AG09319 (cell line): ENCODE measurements at places on chromosomes 1 and 21.
A peak's percentile ranks its signal among the peaks of the same experiment; 100 is the strongest.

DNA sequence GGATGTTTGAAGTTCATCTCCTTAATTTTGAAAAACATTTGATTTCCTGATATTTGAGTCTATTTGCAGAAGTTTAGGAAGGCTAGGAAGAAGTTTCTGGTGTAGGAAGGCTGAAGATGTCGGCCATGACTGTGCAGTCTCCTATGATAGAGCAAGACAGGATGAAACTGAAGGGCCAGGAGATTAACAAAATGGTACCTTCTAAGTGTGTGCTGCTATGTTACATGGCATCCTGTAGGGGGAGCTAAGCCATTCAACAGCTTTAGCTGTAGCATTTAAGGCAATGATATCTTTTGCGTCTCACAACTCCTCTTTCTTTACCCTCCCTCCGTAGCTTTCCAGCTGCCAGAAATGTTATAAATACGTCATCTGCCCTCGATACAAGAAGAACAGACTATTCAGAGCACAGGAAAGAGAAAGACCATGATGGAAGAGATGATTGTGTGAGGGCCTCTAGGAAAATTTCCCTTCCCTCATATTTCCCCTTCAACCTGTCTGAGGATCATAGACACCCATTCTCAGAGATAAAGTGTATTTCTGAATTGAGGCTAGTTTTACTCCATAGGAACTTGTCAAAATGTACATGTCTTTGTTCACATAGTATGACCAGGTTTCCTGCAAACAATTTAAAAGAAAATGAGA lies 61.1 kb downstream of the XCL1 start:
- no peak for DNase-seq

- no peak for DNase-seq
These were observed 87.5 kb downstream of the WLS start for GRCh38 chr1:68144856-68145255.

- DNase-seq: no peak
These were observed 18.4 kb upstream of the COP1 start for GRCh38 chr1:176225479-176225875.

DNA sequence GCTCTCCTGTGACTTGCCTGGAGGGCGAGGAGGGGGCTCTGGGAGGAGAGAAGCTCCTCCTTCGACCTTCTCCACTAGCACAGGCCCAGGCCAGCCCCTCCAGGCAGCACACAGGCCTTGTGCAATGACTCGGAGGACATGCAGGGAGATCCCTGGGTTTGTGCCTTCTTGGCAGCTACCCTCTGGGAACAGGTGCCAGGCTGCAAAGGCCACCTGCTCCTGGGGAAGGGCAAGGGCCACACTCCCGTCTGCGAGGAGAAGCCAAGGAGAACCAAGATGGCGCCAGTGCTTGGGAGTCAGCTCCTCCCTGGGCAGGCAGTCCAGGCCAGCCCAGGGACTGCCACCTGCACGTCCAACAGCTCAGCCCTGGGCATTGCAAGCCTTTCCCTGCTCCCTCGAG lies 15.3 kb downstream of the CASZ1 start:
- DNase-seq: no peak

DNA sequence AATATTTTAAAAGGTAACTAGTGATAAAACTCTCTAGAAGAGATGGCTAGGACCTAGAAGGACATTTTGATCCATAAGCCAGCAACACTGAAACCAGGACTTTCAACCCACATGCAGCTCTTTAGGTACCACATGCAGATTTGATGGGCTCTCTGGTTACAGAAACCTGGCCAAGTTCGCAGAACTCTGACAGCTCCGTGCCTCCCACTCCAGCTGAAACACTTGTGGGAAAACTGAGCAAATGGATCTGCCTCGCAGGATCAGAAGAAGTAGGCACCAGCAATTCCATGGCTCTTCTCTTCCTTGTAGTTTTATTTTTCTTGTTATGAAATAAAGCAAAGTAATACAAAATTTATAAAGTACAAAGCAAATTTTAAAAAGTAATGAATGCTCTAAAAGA lies 58.5 kb downstream of the ST6GALNAC5 start:
- DNase-seq: no peak

- no peak for DNase-seq
These were observed 22.7 kb upstream of the FHAD1 start for GRCh38 chr1:15224259-15224869.

DNA sequence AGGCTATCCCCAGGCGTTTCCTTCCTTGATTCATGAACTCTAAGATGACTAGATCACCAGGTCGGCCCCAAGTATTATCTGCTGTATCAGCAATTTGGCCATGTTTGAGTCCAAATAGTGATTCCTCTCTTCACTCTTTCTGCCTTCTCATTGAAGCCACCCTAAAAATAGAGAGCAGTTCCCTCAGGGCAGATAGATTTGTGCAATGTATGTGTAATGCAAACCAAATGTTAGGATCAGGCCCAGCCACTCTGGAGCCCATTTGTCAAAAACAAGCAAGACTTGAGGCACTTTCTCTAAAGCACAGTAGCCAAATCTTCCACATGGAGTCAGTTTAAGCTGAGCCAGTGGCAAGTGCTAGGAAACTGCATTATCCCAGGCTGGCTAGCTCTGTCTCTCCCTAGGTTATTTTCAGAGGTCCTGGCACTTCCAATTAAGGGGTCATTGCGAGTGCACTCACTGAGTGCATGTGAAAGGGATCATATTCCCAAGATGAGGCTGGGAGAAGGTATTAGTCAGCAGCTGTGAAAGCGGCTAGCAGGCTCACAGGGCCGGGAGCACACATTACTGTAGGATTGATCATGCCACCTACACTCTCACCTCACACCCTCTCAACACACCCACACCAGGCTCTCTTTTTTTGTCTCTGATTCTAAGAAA lies 97.9 kb upstream of the RAB3GAP2 start:
- DNase-seq: peak; percentile 91

GRCh38 chr1:203197625-203198024 lies 11.1 kb upstream of the CHI3L1 start:
- DNase-seq: peak; percentile 39

DNA sequence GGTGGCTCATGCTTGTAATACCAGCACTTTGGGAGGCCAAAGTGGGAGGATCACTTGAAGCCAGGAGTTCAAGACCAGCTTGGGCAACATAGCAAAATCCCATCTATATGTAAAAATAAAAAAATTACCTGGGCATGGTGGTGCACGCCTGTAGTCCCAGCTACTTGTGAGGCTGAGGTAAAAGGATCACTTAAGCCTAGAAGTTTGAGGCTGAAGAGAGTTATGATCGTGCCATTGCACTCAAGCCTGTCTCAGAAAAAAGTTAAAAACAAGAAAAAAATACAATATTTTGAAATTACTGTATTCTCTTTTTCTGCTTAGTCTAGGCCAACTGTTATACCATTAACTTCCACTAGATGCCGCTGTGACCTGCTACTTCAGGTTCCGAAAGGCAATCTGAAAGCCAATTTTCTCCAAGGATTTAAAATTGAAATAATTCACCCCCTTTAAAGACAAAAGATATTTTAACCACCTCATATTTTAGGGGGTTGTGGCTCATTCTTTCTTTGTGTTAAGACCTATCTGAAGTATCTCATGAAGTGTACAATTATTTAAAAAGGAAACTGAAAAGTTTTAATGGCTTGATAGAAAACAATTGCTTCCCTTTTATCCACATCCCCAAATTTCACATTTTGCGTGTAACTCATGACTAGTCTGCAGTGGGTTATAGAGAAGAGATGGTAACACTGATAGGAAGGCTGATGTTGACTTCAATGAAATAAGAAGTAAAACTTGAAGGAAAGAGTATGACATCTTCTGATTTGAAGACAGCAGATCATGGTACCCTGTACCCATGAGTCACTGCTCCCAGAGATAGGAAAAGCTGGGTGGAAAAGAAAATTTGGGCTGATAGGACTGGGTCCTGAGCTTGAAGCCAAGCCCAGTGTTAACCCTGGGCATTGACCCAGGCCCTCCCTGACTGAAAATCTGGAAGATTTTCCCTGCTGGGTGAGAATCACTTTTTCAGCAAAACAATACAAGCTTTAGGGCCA lies 24.4 kb upstream of the CLDN14 start:
- DNase-seq: peak; percentile 35

DNA sequence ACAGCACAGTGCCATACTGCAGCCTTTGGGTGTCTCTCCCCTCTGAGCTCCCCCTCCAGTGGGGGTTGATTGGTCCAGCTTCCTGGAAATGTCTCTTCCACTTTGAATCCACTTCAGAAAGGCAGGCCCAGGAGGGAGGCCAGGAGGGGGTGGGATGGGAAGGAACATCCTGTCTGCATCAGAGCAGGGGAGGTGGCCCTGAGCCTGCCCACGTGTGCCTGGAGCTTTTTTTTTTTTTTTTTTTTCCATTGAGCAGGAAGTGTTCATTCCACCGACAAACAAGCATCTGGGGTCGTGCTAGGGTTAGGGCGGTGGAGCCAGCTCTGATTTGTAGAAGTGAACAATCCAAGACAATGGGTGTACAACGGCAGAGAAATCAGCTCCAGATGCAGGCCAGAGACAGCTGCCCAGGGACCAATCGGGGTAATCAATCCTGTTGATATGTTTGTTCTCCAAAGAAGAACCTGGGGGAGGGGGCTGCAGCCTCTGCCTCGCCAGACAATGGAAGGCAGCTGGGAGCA lies 93.3 kb downstream of the SSBP3 start:
- peak; percentile 78 for DNase-seq

- no peak for DNase-seq
These were observed 20.0 kb downstream of the PTPRF start for GRCh38 chr1:43550598-43551246.

DNA sequence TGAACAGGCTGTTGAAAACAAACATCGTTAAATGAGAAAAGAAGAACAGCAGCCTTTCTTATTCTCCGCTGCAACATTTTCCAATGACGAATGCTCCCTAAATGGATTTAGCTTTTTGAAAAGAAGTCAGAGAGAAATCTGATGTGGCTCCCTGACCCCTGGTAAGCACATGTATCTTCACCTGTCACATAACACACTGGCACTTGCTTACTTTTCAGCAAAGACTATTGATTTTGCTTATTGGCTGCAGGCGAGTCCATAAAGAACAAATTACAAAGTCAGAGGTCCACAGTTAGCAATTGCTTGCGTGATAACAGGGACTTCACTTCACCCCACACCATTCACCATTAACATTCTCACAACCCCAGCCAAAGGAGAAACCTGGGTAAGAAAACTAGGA lies 362.8 kb downstream of the GPATCH2 start:
- no peak for DNase-seq

GRCh38 chr1:229138058-229138457 lies 132.9 kb upstream of the RAB4A start:
- DNase-seq: no peak

DNA sequence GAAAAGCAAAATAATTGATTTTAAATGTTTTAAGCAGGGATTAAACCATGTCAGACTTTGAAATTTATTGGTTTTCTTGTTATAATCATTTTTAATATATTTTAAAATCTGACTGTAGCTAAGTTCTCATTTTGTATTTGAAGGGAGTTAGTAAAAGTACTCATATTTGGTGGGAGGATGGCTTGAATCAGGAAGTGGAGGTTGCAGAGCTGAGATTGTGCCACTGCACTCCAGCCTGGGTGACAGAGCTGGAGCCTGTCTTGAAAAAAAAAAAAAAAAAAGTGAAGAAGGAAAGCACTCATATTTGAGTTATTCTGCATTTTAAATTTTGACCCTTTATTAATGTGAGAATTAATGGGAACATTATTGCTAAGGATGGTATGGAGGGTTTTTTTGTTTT lies 106.0 kb downstream of the RABGAP1L start:
- DNase-seq: no peak

DNA sequence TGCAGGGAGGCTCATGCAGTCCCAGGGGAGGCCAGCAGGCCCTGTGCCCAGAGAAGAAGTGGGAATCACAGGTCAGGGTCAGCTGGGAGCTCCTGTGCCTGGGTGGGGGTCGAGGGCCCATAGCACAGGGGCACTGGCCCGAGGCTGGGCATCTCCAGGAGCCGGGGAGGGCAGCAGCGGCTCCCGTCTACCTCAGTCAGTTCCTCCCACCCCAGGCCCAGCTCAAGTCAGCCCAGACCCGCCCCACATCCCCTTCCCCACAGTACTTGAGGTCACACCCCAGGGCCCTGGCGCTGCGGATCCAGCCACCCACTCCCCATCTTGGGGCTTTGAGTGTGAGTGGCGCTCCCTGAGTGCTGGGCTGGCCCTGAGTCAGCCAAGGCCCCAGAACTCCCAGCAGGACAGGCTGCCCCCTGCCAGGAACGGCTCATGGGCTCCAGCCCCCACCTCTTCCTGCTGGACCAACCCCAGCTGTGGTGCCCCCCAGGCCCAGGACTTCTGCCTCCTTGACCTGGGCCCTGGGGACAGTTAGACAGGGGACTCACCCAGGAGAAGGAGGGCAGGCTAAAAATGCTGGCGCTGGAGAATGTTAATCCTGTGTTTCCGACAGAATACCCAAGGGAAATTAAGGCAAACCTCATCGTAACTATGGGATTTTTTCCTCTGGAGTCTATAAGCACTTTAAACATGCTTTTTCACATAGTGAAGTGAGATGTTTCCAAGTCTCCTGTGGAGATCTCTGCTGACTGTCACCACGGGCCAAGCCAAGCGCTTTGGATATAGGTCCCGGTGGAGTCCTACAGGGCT lies 68.8 kb upstream of the COL6A1 start:
- no peak for DNase-seq

GRCh38 chr1:162847839-162848453 lies 13.0 kb downstream of the CCDC190 start:
- DNase-seq: peak; percentile 49

DNA sequence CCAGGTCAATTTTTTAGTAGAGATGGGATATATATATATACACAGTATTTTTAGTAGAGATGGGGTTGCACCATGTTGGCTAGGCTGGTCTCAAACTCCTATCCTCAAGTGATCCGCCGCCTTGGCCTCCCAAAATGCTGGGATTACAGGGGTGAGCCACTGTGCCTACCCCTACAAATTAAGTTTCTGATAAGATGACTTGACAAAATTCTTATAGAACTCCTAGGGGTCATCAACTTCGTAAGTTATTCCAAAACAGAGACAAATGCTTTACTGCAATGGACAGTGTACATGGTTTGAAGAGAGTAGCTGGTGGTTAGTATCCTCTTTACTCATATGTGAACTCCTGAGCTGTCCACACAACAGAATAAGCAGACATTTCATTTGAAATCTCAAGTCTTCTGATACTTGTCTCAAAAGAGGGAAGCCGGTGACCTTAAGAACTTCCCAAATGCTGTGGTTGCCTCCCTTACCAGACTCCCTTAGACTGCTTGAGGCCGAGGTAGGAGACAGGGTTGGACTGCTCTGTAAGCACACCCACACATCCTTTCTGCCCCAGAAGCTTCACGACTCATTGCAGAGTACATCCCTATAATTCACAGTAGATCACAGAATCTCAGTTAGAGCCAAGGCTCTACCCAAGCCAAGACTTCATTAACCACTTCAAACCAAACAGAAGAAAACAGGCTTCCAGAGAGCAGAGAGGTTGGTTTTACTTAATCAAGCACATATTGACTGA lies 244.1 kb upstream of the IRF2BP2 start:
- no peak for DNase-seq

- no peak for DNase-seq
These were observed 564.2 kb downstream of the PTPRU start for GRCh38 chr1:29800522-29800956.

DNA sequence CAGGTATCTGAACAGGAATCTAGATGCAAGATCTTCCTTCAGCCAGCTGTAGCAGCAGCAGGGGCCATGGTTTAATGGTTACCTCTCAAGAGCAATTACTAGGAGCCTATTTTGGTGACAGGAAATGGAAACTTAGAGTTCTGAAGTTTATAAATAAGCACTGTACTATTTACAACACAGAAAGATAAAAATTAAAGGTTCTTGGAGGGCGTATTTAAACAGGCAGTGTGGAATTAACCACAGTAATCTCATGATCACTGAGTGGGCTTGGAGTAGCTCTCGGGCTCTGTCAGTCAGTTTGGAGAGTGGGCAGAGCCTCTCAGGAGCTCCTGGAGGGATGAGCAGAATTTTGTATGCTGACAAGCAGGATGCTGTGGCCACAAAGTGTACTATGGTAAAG lies 10.2 kb upstream of the FCRL5 start:
- no peak for DNase-seq

GRCh38 chr21:25350056-25350455 lies 257.2 kb downstream of the MRPL39 start:
- no peak for DNase-seq
